ENCODE measurements at places on chromosomes 16 and 17.

DNA sequence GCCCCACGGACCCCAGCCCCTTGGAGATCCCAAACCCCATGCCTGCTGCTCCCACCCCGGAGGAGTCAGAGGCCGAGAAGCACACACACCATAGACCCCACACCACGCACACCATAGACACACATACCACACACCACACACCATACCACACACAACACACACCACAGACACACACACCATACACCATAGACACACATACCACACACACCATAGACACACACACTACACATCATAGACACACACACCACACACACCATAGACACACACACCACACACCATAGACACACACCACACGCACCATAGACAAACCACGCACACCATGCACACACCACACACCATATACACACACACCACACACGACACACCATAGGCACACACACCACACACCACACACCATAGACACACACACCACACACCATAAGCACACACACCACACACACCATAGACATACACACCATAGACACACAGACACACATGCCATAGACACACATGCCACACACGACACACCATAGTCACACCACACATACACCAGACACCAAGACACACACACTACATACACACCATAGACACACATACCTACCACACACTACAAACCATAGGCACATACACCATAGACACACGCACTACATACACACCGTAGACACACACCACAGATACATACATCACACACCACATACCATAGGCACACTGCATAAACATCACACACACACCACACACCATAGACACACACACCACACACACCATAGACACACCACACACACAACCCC, 11.3 kb downstream of the TBC1D16 start:
- no peak for DNase-seq

DNA sequence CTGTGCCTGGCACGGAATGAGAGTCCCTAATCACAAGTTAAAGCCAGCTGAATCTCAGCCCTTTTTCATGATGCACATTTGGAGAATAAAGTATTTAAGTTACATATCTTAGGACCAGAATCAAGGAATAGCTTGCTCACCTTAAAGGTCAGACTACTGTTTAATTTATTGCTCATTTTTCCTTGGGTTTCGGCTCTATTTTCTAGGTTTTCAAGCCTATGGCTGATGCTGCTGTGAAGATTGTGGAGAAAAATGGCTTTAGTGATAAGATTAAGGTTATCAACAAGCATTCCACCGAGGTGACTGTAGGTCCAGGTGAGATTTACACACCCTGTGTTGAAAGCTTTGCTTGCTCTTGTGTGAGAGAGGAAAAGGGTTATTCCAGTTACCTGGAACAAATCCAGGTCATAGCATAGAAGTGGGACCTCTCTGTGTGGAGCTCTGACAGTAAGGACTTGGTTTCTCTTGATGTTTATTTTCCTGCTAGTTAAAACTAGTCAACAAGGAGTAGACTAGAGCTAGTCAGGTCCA, 18.1 kb downstream of the PRMT7 start:
- no peak for DNase-seq

DNA sequence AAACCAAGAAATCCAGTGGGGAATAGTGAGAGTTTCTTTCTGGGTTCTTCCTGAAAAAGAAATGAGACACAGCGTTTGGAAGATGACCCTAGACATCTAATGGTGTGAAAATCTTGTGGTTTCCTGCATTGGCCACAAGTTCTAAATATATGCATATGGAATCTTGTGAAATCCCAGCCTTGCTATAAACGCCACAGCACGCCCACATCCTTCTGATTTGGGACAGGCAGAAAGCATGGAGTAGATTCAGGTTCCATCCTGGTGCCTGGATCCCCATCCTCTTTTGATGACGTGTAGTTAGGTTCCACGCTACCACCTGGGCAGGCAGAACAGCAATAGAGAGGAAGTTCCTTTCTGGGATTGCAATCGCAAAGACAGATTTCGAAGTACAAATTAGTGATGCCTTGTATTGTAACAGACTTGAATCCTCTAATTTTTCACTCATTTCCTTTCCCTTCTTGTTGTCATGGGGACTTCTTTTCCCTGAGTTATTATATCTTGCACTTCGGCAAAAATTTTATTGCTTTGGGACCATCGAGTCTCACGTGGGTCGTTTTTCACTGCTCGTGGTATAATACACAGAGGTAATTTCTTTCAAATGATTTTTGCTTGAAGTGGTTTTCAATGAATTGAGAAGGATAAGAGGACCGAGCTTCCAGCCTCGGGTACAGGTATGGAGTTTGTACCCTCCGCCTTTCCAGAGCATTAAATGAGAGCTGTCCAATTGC, 37.6 kb downstream of the HS3ST4 start:
- DNase-seq = no peak

DNA sequence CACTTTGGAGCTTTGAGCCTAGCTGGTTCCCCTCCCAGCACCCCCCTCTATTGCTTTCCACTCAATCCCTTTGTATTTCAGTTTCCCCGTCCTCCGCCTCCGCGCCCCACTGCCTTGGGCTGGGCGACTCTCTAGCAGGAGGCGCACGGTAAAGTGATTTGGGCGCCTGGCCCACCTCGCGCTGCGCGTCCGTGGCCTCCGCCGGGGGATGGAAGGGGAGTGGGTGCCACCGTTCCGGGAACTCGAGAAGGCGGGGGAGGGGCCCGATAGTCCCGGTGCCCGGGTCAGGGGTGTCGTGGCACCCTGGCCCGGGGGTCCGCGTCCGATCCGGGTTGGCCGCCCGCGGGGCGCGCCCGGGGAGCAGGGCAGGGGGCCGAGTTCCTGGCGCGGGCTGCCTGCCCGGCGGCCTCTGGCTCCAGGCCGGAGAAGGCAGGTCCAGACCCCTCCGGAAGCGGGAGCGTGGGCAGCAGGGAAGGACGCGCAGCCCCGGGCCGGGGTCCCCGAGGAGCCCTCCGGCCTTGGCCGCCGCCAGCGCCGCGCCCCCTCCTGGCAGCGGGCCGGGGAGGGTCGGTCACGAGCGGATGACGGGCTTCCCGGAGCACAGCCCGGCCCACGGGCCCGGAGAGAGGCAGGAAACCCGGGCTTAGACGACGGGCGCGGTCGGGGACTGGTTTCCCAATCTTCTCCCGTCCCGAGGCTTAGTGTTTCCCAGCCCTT, 15.8 kb downstream of the MEOX1 start:
- no peak for DNase-seq

GRCh38 chr17:47864791-47865216, 13.8 kb upstream of the SP6 start:
- no peak for DNase-seq

DNA sequence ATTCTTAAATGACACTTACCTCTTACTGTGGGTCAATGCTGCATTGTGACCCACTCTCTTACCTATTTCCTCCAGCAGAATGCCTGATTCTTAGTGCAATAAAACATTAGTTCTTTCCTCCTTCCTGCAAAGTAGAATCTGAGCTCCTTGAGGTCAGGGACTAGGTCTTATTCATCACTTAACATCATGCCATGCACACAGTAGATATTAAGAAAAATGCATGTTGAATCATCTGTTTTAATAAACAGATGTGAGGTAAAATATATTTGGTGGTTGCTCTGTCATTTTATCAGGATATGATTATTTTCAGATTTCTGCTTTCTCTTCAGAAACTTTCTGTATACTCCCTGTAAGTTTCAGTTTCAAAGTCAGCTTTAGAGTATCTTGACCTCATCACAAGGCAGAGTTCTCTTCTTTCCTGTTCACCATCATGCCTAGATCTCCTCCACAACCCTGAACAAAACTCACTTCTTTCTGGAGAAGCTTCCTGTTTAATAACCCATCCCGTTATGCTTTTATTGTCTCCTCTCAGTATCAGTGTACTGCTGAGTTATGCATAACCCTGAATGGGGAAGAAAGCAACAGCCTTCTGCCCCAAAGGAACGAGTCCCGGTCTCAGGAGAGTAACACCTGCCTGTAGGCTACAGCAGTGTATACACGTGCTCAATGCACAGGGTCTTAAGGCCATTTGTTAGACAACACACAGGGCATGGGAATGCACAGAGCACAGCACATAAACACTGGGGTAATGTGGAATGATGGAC, 30.3 kb upstream of the SUPT4H1 start:
- no peak for DNase-seq

GRCh38 chr17:73343168-73343634, 31.4 kb upstream of the CDC42EP4 start:
- no peak for DNase-seq

GRCh38 chr17:82338858-82339633, 5.5 kb upstream of the SECTM1 start:
- no peak for DNase-seq

DNA sequence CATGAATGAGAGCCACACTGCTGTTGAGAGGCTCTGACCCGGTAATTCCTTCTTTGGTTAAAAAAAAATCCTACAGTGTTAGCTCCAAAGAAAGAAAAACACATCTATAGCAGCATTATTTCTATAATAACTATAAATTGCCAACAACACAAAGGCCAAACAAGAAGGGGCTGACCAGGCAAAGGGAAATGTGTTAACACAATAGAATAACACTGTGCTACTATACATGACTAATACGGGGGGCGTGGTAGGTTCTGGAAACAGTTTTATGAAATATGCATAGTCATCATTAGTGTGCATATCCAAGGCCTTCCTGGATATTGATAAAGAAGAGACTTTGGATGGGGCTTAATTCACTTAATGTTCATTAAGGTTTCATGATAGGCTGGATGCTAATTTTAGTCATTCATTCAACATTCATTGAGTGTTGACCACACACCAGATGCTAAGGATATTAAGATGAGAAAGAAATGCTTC, 50.0 kb upstream of the CCL1 start:
- DNase-seq = no peak

DNA sequence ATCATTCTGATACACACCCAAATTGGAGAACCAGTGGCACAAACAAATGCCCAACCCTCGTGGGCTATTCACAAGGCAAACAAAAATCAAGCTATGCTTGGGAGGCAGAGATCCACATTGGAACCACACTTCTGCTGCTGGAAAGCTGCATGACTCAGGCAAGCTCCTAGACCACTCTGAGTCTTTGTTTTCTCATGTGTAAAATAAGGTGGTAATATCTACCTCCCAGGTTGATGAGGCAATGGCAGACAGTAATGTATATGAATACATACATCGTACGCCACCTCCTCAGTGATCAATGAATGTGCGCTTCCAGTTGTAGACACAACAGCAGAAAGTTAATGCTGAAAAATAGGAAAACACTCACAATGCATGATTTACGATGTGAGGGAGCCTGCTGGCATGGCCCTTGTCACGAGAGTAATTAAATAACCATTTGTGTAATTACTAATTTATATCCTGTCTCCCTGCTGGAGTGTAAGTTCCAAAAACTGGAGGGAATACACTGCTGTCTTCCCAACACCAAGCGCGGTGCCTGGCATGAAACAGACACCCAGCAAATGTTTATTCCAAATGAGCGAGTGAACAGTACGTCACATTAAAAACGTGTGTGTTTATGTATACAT, 69.9 kb upstream of the HSBP1 start:
- no peak for DNase-seq

DNA sequence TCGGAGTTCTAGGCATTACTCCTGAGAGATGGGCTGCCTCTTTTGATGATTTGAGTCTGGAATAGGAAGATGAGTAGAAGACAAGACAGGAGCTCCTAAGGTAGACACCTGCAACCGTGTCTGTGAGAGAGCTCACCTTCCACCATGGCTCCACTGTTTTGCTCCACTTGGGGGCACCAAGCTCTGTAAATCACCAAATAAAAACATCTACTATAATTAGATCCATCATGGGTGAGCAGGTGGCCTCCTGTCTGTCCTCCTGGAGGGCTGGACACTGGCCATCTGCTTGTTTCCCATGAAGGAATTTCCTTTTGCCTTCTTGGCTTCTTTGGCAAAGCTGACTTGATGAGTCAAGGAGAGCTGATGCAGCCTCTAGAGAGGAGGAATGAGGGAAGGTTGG, 179.0 kb downstream of the HAPSTR1 start:
- DNase-seq = no peak

GRCh38 chr17:75712446-75712845, 8.8 kb upstream of the ITGB4 start:
- DNase-seq = no peak

DNA sequence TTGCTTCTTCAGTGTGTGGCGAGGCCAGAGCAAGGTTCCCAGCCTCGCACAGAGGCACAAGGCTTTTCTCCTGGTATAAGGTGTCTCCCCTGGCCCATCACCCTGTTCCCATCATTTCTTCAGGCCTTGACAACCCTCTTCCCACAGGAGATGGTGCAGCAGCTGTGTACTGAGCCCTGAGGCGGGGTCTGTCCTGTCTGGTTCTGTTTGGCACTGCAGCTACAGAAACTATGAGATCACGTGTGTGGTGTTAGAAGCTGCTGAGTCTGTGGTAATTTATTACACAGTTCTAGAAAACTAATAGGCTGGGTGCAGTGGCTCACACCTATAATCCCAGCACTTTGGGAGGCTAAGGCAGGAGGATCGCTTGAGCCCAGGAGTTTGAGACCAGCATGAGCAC, 7.2 kb downstream of the PLA2G15 start:
- DNase-seq = no peak

DNA sequence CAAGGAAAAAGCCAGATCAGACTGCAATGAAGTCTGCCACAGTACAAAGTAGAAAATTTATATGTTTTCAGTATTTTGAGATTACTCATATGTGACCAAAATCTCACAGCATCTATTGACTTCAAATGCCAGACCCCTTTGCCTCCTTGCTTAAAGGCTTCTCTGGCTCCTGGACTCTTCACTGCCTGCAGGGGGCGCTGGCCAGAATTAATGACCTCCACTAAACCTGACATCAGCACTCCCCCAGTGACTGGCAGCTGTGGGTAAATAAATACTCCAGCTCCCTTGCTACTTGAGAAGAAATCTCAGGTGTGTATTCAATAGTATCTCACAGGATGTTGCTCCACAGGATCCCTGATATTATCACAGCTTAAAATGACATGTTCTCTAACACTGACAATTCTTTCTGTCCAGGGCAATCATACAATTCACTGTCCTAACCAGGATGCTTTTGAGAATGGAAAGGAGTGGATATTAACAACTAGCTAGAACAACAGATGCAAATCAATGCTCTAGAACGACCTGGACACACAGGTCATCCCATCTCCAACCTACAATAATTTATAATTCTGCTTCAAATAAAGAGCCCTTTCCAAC, 4.0 kb downstream of the BECN1 start:
- DNase-seq = peak; percentile 46

- no peak for DNase-seq
These were observed 15.6 kb upstream of the FOXF1 start for GRCh38 chr16:86494565-86495356.

- no peak for DNase-seq
These were observed 270.0 kb upstream of the PSMD7 start for GRCh38 chr16:74026373-74027281.

GRCh38 chr17:22694362-22695227, 1002.3 kb downstream of the KCNJ18 start:
- DNase-seq = no peak

Data from activated CD4-positive, alpha-beta T cell treated with anti-CD3 and anti-CD28 coated beads for 24 hours (primary cell).